ENCODE measurements at places on chromosomes 2 and 18.

DNA sequence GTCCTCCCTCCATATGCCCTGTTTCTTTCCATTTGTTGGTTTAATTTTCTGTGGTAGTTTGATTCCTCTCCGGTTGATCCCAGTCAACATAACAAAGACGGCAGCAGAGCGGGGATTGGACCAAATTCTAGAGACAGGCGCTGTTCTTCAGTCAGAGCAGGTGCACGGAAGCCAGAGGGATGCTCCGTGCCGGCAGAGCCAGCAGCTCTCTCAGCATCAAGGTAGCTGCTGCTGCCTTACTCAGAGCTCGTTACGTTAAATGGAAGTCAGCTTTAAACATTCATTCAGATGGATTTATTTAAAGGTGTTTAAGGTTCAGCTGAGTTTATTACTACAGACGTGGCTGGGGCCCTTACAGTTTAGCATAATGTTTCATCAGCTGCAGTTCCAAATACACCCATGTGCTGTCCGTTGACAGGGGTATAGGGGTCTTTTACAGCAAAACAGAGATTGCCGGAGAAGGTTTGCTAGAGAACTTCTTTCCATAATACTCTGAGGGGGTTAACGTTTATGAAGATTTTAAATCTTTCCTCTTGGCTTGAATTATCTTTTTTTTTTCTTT, 497.2 kb upstream of the PIK3C3 start:
- no peak for DNase-seq

GRCh38 chr2:200362202-200362917, 55.9 kb downstream of the SPATS2L start:
- no peak for DNase-seq

DNA sequence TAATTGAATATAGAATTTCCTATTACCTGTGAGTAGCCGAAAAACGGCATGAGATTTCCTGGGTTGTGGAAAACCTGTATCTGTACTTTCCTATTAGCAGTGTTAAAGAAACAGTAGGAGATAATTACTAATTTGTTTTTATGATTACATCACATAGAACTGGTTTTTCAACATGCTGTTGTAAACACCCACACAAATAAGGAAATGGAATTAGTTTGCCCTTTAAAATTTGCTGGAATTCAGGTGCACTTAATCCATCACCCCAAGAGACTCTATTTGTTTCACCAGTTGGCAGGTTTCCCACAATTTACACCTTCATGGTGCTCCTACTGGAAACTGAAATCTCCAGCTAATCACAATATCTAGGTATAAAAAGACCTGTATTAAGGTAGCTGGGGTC, 274.1 kb upstream of the SLC8A1 start:
- peak; percentile 9 for DNase-seq

DNA sequence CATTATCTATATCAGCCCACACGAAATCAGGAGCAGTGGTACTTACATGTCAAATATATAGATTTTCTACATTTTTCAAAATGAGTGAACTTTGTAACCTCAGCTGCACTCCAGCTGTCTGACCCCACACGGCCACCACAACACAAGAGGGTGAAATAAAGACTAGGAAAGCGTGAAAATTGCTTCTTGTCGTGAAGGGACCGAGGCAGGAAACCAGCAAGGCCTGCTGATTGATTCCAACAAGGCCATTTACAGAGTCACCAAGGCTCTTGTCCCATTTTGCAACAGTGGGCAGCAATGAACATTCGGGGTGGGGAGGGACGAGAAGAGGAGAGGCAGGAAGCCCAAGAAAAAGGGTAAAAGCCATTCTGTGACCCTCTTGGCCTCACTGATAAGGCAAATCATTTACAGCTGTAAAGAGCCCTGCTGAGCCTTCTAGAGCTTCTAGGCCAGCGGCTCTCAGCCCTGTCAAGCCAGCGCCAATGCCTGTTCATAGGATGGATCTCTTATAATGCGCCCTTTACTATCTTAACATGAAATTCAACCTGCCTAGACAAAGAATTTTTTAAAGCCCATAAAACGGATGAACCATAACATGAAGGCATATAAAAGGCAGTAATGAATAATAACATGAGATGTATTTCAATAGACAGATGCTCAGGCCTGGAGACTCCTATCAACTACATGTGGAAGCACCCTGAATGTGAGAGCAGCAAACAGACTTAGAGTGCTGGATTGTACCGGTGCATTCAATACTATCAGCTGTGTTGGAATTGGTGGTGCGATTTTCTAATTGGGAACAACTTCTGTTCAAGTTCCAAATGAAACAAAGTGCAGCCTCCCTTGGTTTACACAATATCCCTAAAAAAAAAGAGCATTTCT, 269.0 kb downstream of the CDCA7 start:
- DNase-seq = no peak

GRCh38 chr18:44107187-44107586, 573.5 kb upstream of the SETBP1 start:
- DNase-seq = no peak

DNA sequence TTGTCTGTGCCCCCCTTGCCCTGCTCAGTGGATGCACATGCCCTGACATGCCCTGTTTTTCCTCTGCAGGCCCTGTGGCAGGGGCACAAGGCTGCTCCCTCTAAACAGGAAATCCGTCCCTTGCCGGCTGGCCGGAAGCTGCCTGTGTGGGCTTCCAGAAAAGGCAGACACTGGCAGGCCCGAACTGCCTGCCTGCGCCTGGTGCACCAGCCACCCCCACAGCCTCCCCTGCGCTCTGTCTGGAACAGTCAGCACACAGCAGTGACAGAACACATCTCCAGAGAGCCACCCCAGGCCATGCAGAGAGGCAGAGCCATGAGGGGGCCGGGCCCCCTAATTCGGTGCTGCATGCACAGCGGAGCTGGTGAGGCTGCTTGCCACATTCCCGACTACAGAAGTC, 33.5 kb downstream of the LOXHD1 start:
- DNase-seq = no peak

- no peak for DNase-seq
Observed at GRCh38 chr2:133262893-133263292, 305.4 kb downstream of the NCKAP5 start.

GRCh38 chr18:4211111-4211837, 243.8 kb downstream of the DLGAP1 start:
- no peak for DNase-seq

DNA sequence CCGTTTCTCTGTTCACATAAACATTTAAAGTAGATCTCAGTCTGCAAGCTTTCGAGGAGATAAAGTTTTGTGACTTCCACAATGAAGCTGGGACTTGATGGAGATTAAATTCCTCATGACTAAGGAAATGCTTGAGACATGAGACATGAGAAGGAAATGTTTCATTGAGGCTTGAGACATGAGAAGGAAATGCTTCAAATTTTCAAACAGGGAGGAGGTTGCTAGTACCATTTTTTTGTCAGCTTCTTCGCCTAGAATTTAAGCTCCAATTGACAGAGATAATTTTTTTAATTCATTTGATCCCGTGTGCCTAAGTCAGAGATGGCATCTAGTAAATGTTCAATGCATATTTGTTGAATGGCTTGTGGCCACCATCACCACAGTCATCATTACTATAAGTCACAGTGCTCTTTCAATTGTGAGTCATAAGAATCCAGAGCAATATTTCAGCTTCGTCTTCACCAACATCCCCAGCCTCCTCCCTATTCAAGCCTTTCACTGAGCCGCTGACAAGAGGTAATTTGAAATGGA, 543 bp upstream of the MARCHF4 start:
- DNase-seq = no peak

DNA sequence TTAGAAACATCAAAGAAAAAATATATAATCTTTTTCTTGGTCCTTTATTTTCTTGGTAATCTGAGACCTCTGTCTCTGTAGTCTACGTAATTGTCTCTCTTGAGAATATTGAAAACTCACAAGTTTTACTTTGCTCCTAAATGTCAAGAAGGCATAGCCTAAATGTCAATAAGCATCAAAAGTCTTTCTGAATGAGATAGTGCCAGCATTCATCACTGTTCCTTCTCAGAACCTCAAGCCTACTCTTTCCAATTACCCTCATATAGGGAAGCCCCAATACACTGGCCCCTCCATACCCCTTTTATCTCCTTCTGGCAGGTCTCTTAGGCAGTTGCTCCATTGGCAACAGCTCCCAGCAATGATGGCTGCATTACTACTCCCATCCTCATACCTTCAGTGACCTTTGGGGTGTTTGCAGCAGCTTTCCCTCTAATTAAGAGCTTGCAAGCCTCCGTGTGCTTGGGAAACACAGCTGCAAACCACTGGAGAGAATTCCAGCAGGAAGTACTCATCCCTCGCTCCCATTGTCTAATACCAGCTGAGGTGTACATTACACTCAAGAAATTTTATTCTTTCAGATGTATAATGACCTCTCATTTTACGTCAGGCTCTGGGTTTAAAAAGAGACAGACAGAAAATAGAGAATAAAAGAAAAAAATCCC, 95.8 kb downstream of the KYNU start:
- DNase-seq = no peak

- no peak for DNase-seq
Observed at GRCh38 chr2:232454630-232455029, 1.3 kb upstream of the ALPI start.

- DNase-seq = no peak
Observed at GRCh38 chr2:10308866-10309265, 6.2 kb downstream of the HPCAL1 start.

- DNase-seq = no peak
Observed at GRCh38 chr2:105460048-105460732, 61.3 kb upstream of the FHL2 start.

DNA sequence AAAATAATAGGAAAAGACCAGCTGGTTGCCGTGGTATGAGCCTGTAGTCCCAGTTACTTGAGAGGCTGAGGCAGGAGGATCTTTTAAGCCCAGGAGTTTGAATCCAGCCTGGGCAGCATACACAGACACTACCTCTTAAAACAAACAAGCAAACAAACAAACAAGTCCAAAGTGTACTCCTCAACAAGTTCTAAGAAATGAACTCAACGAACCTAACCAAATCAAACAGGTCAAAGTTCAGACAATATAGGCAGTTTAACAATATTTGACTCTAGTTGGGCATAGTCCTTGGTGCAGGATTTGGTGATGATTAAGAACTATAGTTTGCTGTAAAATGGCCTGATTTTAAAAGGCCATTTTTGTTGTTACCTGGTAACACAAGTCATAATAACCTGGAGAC, 41.9 kb upstream of the RHOB start:
- no peak for DNase-seq

GRCh38 chr18:49911427-49911826, 98.1 kb upstream of the ACAA2 start:
- DNase-seq = peak; percentile 53

DNA sequence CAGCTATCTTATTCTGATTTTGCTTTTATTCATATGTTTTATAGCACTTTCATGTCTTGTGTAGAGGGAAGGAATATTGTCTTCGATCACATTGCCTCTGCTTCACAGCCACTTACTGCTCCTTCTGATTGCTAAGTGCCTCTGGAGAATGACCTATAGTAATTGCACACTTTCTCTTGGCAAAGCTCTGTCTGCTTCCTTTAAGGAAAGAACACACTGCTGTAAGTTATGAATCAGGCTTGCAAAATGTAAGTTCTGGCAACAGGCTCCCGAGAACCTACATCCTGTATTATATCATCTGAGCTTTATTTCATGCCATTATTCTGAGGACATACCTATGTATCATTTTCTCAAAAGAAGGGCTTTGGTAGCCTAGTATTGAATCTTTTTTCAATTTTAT, 170.7 kb downstream of the ZNF804A start:
- no peak for DNase-seq

DNA sequence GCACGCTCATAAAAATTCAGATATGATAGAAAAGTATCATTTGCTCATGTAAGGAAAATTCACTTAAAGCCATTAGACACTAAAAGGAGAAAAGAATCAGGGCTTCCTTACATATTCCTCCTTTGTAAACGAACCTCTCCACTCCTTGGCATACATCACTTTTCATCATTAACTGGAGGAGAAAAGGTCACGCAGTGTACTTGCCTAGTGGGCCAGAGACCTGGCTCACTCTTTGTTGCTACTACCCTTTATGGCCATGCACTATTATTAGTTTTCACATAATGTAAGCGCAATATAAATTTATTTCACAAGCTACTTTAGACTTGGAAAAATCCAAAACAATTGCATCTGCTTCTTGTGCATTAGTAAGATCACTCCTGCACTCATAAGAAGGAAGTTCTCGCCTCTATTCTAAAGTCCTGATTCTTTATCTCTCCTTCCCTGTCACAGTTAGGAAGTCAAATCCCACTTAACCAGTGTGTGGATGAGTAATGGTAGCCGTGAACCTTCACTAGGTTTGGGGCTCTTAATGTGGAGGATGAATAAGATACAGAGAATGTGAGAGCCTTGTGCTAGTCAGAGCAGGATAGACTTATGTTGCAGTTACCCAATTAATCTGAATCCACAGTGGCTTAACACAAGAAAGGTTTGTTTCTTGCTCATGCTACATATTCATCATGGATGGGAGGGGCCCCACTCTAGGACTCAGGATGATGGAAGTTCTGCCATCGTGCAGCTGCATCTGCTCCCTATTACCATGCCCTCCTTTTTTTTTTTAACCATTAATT, 115.0 kb upstream of the GLS start:
- DNase-seq = no peak

DNA sequence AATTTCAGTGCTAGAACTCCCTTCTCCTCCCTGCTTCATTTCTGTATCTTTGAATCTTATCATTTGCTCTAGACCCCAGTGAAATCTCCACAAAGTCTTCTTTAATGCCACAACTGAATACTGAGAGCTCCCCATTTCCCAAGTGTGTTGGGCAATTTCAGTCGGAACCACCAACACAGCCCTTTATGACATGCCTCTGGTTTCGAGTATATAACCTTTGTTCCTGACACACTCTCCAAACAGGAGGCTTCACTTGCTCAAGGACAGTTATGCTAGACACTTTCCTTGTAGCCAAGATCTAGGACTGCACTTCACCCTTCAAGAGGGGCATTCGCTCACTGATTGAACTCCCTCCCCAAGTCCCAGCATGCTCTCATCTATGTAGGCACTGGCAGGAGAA, 18.6 kb upstream of the TTR start:
- DNase-seq = no peak

DNA sequence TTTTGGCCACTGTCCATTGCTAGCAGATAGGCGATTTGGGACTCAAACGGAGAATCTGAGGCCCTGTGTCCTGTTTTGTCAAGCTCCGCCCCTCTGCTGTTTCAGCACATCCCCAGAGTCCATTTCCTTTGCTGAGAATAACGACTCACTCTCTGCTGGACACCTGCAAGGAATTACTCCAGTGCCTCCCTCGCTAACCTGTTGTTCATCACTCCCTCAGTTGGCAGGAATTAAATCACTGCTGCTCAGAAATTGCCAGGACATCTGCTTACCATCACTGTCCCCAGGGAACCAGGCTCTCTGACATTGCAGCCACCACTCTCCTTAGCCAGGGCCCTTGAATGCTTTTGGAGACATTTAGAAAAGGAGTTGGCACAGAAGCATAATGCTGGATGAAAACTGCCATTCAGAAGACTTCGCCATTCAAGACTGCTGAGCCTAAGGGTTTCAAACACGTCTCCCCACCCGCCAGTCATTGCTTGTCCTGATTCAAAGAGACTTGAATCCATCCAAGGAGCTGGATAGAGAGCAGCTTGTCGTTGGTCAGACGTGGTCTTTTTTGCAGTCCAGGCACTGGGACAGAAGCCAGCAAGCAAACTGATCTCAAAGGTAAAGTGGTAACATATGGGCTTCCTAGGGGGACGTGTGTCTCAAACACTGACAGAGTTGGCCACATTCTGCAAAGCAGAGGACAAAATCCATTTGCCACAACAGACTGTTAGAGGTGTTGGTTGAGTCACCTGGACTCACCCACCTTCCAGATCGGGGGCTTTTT, 155.3 kb downstream of the UXS1 start:
- DNase-seq = no peak

- DNase-seq = no peak
Observed at GRCh38 chr2:165434865-165435496, 34.5 kb upstream of the CSRNP3 start.

Data from NCI-H2081 (cell line).